ENCODE measurements at places on chromosomes 3 and 15.

- no peak for DNase-seq
Observed at GRCh38 chr3:123783050-123783689, 101.0 kb downstream of the MYLK start.

DNA sequence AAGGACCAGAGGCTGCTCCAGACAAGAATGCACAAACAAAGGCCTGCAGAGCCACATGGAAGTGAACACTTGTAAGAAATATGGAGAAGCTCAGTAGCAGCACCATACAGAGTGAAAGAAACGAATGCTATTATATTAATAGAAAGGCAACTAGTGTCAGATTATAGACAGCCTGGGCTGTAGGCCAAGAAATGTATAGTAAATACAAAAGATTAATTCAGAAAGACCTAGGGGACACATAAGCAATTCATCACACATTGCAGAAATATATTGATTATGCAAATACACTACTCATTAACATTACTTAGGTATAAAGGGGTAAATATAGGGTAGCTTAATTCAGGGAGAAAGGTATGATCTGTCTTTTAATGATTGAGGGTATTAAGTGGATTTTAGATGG, 69.5 kb upstream of the GUCA1C start:
- no peak for DNase-seq

GRCh38 chr15:91068966-91069365, 31.1 kb upstream of the SV2B start:
- DNase-seq = no peak

DNA sequence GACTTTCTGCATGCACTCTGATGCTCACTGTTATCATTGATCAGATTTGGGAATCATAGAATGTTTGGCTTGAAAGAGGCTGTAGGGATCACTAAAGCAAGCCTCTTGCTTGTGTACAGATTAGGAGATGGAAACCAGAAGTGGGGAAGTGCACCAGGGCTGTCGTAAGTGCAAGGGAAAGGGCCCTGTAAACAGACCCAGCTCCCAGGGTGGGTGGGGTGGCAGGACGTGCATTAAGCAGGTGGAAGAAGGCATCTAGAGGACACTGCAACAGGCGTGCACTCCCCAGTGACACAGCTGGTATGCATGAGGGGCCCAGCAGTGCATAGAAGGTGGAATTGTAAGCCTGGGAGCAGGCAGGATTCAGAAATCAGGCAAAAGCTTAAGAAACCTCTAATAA, 58.0 kb upstream of the SLC7A14 start:
- no peak for DNase-seq

GRCh38 chr3:89221924-89222323, 114.5 kb downstream of the EPHA3 start:
- no peak for DNase-seq

DNA sequence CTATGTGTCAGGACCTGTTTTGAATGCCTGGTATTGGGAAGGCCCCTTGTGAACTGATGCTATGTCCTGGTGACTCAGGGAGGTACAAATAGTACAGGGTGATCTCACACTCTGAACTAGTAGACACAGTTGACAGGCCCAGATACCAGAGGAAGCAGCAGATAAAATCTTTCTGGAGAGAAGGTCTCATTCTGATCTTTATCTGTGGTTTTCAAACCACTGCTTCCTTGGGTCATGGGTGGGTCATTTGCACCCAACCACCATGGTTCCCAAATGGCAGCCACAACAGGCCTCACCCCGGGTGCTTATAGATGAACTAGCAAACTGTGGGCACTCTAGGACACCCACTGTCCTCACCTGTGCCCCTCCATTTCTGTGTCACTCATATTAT, 43.4 kb downstream of the PXYLP1 start:
- DNase-seq = no peak

DNA sequence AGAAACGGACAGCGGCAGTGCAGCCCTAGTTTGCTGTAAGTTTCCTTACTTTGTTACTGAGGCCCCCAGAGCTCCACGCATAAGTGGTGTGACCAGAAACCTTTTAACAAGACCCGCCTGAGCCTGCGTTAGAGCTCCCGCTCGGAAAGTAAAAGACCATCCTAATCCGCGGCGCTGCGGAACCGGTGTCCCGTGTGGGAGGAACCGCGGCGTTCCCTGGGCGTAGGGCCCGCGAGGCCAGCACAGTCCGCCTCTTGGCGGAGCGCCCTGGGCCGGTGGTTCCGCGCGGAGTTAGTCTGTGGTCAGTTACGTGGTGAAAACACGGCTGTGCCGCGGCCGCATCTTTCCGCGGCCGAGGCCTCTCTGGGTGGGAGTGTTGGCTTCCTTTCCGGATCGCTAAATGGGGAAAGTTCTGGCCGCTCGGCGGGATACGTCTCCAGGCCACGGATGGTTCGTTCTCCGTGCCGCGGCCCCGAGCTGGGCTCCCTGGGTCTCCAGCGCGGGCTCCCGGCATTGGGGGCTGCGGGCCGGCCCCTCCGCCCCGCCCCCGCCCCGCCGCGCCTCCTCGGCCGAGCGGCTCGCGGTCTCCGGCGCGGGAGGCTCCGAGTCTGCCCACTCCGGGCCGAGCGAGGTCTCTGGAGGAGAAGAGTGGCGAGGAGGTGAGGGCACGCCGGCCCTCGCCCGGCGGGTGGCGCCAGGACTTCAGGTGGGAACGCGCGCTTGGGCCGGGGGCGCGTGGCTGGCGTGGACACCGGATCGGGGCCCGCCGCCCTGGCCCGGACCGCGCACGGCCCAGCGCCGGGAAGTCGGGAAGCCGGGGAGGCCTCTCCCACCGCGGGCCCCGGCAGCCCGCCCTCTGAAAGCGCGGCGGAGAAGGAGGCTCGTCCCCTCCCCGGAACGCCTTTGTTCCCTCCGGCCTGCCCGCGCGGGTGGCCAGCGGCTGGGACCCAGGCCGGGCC, 754 bp downstream of the B3GNT5 start:
- DNase-seq = no peak

- no peak for DNase-seq
Observed at GRCh38 chr3:77259694-77260093, 219.8 kb downstream of the ROBO2 start.

DNA sequence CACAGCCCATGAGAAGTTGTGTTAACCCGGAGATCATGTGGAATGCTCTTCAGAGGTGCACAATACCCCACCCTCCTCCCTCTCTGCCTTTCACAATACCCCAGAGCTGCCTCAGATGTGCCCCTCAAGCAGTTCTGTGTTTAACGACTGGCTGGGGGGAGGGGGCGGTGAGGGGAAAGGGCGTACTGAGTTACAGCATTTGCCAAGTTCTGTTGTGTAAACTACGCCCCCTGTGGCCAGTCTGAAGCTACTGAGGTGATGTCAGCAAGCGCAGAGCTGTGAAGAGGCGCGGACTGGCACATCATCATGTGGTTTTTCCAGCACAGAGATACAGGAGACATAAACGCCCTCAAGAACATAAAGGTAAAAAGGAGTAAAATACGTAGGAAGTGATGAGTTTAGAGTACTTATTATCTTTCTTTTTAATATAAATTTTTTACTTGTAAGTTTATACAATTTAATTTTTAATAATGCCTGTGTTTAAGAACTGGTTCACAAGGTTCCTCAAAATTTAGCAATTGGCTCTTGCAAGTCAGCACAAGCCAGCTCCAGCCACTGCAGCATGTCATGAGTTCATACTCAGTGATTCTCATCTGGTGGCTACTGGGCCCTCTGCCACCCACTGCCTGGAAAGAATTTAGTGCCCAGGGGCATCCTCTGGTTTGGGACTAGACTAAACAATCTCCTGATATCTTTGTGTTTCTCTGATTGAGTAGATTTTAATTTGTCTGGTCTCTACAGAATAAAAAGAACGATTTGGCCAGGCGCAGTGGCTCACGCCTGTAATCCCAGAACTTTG, 1.7 kb downstream of the EPB42 start:
- peak; percentile 93 for DNase-seq
